AG09309 (cell line): ENCODE measurements at places on chromosomes 1 and 21.
A peak's percentile ranks its signal among the peaks of the same experiment; 100 is the strongest.

- peak; percentile 8 for DNase-seq
Observed at GRCh38 chr1:225554216-225554812, 98.6 kb downstream of the ENAH start.

GRCh38 chr21:42220138-42220701, 1.3 kb downstream of the ABCG1 start:
- no peak for DNase-seq

DNA sequence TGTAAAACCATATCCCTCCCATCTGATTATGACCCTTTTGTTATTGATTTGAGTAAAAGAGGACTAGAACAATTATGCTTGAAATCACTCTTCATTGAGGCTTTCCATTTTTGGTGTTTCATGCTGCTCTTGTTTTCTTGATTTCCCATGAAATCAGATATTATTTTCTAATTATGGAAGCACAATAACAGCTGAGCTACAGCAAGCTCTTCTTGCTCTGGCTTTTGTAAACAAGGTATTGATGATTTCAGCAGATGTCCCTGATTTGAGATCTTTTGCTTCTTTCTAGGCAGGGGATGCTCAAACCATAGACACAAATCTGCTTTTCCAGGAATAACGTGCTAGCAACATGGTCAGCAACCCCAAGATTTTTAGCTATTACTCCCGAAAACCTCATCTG, 607.8 kb downstream of the NCAM2 start:
- no peak for DNase-seq

DNA sequence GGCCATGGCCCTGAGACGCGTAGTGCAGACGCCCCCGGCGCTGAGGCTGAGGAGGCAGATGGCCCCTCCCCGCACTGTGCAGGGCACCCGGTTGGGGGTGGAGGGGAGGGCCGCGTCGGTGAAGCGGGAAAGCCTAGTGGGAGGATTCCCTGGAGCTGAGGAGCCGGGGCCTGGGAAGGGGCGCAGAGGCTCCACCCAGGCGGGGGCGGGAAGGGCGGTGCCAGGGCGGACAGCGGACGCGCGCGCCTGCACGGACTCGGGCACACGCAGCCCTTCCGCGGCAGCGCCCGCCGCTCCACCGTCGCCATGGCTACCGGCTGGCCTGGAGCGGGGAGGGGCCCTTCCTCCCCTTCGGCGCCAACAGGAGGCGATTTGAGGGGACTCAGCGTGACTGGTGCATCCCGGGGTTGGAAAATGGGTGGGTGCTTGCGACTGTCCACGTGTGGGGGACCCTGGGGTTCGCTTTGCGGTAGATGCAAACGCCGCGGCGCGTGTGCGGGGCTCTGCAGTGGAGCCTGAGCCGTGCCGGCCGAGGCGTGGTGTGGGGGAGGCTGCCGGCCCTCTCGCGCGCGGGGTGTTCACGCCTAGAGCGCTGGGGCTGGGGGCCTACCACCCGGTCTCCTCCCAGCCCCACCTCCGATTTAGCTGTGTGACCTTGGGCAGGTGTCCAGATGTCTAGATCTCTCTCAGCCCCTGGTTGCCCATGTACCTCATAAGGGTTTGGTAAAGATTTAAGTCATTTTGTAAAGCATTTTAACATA, 35.1 kb downstream of the PTPRF start:
- DNase-seq, result no peak

DNA sequence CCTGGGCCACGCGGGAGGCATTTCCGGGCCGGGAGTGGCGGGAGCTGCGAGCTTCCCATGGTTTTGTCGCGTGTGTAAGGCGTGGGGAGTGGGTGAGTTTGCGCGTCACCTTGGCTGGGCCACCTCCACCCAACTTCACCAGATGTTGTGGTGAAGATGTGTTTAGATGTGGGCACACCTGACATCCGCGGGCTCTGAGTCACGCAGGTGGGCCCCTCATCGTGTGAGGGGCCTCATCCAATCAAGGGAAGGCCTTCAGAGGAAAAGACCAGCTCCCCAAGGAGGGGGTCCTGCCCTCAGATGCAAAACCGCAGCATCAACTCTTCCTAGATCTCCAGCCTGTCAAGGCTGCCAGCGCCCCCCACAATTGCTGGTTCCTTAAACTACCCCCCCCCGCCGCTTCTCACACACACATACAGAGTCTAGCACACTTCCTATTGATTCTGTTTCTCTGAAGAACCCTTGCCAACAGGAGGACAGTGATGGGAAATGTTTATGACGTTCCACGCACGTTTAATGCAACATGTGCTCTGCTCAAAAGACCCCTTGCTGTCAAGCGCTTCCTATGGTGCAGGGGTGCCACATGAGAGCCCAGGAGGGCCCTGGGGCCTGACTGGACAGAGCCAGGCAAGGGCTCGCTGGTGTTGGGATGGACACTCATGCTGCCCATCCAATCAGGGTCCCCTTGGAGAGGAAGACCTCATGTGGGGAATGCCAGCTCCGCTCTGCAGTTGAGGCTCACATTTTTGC, 11.9 kb downstream of the ACTRT2 start:
- no peak for DNase-seq

- no peak for DNase-seq
Observed at GRCh38 chr1:196951711-196952394, 8.3 kb downstream of the CFHR2 start.
